ENCODE measurements at places on chromosomes 1 and 21. TPM values are rescaled to one million over a fixed set of nuclear protein-coding genes. Genes with fewer than 3 reads are reported as not detected.

The FCRL1 gene
- total RNA-seq, result not detected

GRCh38 chr1:175742790-175743459 lies 470 bp downstream of the TNR start:
- DNase-seq, result no peak
- no peak overlapping the region for H3K4me3 ChIP-seq
- H3K4me1 ChIP-seq, result no peaks in the 10 kb centered on the region
- H3K27me3 ChIP-seq, result no peaks in the 10 kb centered on the region
- no peak overlapping the region for H3K27ac ChIP-seq
- H3K36me3 ChIP-seq, result no peaks in the 10 kb centered on the region

DNA sequence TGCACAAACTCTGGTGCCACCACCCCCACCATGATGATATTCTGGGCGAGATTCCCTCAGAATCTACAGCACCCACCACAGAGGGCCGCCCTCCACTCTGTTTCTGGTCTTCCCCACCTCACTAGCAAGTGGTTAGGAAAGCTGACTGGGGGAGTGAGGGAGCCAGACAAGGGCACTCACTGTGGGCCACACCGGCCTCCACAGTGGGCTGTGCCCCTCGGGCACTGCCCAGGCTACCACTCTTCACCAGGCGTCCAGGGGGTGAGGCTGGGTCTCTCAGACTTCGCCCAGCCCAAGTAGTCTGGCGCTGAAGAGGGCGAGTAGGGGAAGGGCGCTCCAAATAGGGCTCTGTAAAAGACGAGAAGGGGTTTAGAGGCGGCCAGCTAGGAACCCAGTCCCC lies 11.2 kb upstream of the GATAD2B start:
- no peak overlapping the region for H3K27ac ChIP-seq
- H3K27me3 ChIP-seq, result no peaks in the 10 kb centered on the region
- DNase-seq, result peak; percentile 37
- peaks cover 49% of the 10 kb centered on the region for H3K36me3 ChIP-seq
- no peak overlapping the region for H3K4me3 ChIP-seq
- H3K4me1 ChIP-seq, result peaks cover 4% of the 10 kb centered on the region

The PCP4 gene
- total RNA-seq, result not detected

GRCh38 chr1:171645553-171646248 lies 6.8 kb downstream of the MYOC start:
- no peak overlapping the region for H3K4me3 ChIP-seq
- H3K36me3 ChIP-seq, result no peaks in the 10 kb centered on the region

- H3K27ac ChIP-seq, result no peak overlapping the region
- no peak for DNase-seq
- no peak overlapping the region for H3K4me3 ChIP-seq
- no peaks in the 10 kb centered on the region for H3K4me1 ChIP-seq
- H3K27me3 ChIP-seq, result no peaks in the 10 kb centered on the region
- H3K36me3 ChIP-seq, result no peaks in the 10 kb centered on the region
Measured at GRCh38 chr1:193754732-193755427, 568.5 kb upstream of the B3GALT2 start.

DNA sequence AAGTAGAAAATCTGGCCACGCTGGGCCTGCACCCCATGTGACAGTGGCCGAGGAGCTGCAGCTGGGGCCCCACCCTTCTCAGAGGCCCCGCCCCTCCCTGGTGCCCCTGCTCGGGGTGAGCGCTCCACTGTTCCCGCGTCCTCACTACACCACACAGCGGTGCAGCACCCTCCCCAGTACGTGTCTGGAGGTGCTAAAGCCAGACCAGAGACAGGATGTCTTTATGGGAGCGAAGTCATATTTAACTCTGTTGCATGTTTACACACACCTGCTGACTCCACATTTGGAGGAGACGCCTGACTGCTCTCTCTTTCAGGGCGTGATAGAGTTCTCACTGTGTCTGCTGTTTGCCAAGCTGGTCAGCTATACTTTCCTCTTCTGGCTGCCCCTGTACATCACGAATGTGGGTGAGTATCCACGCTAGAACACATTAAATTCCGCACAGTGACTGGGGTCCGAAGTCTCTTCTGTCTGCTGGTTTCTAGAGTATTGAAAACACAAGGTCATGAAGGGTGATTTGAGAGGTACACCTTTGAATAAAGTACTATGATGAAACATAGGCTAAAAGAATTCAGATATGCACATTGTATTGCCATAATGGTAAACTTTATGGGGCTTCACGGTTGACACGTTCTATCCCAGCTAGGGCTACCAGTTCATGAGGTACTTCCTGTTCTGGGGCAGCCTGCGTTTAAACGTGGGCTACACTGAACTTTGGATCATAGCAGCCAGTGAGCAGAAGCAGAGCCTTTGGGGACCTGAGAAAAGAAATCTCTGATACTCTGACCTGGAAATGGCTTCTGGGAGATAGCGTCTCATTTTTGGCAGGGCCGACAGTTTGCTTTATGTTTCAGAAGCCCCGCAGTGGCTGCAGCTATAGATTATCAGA lies 48.4 kb downstream of the SLC37A1 start:
- H3K27ac ChIP-seq, result no peak overlapping the region
- H3K4me3 ChIP-seq, result no peak overlapping the region
- no peaks in the 10 kb centered on the region for H3K36me3 ChIP-seq

All from osteoblast (primary cell).